ENCODE measurements at places on chromosomes 7 and 10.

DNA sequence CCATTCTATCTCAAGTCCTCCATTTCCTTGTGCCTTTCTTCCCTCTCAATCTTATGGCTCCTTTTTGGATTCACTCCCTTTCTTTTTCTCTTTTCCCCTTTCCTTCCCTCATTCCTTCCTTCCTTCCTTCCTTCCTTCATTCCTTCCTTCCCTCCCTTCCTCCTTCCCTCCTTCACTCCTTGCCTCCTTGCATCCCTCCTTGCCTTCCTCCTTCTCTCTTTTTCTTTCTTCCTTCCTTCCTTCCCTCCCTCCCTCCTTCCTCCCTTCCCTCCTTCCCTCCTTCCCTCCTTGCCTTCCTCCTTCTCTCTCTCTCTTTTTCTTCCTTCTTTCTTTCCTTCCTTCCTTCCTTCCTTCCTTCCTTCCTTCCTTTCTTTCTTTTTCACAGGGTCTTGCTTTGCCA lies 120.1 kb downstream of the SAMD9 start:
- DNase-seq: no peak

GRCh38 chr10:29534590-29534989 lies 100.2 kb downstream of the SVIL start:
- DNase-seq: no peak

DNA sequence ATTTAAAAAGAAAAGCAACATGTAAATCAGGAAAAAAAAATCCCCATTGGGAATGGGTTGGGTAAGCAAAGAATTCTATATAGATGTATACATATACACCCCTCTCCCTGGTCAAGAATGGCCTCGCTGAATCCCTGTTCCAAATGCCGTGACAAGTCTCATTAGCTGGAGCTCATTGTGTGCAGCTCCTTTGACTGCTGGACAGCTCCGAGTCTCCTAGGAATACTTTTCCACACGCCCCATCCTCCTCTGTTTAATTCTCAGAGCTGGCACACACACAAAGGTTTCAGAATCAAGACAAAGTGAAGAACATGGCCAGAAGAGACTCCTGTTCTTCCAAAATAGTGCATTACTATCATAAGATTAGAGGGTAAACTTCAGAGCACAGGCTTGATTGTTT lies 130.9 kb upstream of the MKLN1 start:
- no peak for DNase-seq

DNA sequence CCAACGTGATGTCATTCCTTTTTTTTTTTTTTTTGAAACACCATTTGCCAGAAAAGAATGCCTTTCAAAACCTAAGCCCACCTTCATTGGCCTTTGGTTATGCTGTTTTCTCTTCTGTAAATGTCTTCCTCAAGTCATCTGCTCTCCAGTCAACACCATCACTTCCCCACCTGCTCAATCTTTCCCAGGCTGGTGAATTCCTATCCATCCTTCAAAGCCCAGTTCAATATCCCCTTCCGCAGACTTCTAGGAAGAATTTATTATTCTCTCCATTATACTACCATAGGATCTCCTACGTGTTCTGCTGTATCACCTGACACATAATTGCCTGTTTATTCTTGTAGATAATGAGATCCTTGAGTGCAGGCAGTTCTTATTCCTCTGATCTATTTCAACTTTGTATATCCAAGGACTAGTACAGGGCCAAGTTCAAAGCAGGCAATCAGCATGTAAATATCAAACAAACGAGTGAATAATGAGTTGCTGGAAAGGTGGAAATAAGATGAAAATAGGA lies 73.5 kb upstream of the PRR15 start:
- no peak for DNase-seq

DNA sequence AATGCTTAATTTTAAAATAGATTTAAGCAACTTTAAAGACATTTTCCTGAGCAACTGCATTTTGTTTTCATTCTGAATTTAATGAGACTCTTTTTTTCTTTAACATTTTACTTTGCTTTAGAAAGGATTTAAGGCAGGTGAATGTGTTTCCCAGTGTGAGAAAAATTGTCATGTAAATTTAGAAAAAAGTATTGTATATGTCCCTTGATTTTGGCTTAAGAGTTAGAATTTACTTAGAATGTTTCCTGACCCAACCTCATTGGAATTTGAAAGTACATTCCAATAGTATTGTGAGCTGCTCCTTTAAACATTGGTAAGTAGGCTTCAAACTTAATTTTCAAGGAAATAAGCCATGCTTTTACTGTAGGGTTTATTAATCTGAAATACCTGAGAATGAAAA lies 110.2 kb downstream of the PTEN start:
- no peak for DNase-seq

- no peak for DNase-seq
These were observed 6.5 kb downstream of the SAMD8 start for GRCh38 chr10:75117995-75118394.

- DNase-seq: no peak
These were observed 125.1 kb downstream of the NT5C2 start for GRCh38 chr10:103067956-103068355.

All from SJSA1 (cell line).